ENCODE measurements at places on chromosomes 13 and 19.

GRCh38 chr13:73075546-73075945, 16.7 kb downstream of the KLF5 start:
- no peak for DNase-seq

GRCh38 chr19:7516333-7516732, 430 bp downstream of the ZNF358 start:
- DNase-seq: no peak

GRCh38 chr13:97426695-97427094, 7.3 kb upstream of the RAP2A start:
- DNase-seq: no peak

DNA sequence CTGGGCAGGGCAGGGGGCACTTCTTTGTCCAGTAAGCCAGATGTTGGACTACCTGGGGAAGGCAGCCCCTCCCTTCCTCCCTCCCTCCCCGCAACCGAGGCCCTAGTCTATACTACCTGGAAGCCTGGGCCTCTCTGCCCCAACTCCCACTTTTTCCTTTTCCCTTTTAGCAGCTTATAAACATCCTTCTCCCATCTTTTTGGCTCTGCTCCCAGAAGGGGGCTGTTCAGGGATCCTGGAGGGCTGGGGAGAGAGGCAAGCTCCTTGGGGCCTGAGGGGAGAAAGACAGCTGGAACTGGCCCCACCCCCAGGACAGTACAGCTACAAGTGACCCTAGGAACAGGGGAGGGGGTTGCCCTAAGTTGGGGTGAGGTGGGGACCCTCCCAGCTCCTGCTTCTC, 44.9 kb downstream of the LYL1 start:
- no peak for DNase-seq

GRCh38 chr13:91661692-91662490, 263.5 kb downstream of the GPC5 start:
- DNase-seq: no peak

DNA sequence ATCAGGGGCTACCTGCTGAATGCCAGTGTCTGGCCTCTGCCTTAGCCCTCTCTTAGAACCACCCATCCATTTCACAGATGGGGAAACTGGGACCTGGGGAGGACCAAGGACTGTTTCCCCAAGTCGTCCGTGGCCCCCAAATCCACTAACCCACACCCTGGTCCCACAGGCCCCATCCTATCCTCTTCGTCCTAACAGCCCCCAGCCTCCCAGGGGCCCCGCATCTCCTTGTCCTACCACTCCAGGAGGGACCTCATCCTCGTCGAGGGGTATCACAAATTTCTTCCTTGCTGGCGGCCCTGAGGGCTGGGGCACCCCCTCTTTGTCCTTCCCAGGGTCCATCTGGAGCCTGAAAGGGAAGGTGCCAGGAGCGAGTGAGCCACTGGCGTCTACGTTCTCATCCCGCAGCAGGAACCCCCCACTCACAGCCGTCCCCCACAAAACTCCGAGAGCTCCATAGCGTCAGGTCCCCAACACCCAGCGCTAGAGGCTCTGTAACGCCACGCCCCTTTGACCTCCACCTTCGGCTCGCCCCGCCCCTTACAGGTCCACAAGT, 606 bp downstream of the ERCC1 start:
- no peak for DNase-seq

DNA sequence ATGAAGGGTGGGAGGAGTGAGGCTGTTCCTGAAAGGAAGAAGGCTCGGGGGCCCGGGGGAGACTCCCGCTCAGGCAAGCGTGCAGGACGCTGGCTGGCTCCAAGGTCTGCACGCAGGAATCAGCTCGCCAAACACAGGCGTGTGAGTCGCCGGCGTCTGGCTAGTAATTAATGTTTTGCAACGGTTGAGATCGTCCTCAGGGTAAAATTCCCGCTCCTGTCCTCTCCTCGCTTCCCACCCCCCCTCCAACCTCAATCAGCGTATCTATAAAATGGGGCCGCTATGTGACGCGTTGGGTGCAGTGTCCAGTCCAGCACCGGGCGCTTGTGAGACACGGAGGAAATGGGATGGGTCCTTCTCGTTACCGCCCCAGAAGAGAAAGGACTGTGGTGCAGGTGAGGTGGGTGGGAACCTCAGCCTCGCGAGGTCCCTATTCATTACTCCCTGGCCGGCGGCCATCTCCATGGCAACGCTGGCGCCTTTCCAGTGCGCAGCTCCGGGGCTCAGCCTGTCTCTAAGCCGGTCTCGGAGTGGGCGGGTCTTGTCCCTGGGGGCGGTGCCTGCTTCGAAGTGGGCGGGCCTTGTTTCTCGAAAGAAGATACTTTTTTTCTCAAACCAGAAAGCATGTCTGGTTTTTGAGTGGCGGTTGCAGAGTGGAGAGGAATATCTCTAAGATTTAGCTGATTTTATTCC, 6.5 kb upstream of the ZNF579 start:
- no peak for DNase-seq

GRCh38 chr19:32580901-32581704, at the start of gene PDCD5:
Gene PDCD5, plus strand, starts transcription at chr19:32581190. Its CDS starts 72 bp downstream, at chr19:32581262.
- DNase-seq: peak; percentile 10

DNA sequence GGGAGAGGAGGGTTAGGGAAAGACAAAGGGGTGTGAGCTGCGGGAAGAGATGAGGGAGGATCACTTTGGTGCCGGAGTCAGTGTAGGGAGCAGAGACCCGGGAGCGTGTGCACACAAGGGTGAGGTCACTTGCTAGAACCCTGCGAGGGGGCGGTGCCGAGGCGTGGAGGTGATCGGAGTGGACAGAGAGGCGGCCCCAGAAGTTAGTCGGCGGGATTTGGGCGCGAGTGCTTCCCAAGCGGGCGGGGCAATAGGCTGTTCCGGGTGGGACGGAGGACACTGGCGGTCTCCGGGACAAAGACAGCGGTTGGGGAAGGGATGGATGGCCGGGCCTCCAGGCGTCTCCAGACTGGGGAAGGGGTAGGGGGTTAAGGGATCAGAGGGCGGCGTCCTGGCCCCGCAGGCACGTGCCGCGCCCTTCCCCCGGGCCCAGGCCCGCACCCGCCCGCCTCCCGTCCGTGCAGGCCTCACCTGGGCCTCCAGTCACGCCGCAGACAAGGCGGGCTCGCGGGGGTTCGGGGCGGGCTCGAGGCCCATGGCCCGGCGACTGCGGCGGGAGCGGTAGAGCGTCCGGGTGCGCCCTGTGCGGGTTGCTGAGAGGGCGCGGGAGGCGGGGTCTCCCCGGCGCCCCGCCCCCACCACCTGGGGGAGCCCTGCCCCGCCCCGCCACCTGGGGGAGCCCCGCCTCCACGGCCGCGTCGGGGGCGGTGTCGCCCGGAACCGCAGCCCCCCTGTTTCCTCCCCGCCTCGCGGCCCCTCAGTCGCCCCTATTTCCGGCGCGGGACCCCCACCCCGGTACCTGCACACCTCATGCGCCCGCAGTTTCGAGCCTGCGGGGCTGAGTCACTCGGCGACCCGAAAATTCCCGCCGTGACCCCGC, at the start of gene LPAR2:
Gene LPAR2 (minus strand): TSS at position 600 of the 880 bp plus-strand sequence. CDS start 945 bp downstream, outside the sequence.
- DNase-seq: no peak

DNA sequence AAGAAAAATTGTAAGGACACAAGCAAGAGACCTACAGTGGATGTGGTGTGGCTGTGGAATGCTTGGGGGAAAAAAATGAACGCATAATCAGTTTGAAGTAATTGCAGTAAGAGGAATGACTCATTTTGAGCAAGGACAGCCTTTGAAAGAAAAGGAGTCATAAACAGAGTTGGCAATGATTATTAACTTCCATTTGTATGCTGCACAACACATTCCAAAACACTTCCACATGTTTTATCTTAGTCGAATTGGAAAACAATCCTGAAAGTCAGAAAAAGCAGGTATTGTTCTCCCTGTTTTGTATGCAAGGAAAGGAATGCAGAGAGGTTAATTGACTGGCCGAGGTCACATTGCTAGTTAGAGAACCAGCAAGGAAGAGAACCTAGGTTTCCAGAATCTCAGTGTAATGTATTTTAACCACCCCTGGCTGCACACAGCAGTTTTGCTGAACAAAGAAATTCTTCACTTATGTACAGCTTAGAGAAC, 630.0 kb upstream of the MIR17HG start:
- no peak for DNase-seq

DNA sequence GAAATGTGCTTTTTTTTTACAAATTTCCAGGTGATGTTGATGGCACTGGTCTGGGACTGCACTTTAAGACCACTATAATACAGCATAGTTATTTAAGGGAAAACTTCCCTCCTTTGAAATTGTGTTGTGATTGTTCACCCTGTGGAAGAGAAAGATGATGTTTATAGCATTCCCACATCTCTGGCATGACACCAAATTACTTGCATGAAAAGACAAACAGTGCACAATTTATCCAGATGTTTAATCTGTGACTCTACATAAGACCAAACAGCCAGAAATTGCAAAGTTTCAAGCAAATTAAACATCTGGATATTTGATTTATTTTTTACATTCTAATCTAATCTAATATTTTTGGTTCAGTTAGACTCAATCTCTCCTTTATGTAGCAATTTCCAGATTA, 51.6 kb downstream of the UFM1 start:
- DNase-seq: no peak

DNA sequence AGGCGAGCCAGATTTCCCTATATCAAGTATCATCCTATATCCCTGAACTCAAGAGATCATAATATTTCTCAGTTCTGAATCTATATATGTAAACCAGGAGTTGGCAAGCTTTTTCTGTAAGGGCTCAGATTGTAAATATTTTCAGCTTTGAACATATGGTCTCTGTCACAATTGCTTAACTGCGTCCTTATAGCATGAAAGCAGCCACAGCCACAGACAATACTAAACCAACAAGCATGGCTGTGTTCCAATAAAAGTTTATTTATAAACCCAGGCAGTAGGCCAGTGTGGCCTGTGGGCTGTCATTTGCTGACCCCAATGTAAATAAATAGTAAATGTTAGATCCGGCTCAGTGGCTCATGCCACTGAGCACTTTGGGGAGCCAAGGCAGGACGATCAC, 12.2 kb upstream of the MYH14 start:
- DNase-seq: no peak

DNA sequence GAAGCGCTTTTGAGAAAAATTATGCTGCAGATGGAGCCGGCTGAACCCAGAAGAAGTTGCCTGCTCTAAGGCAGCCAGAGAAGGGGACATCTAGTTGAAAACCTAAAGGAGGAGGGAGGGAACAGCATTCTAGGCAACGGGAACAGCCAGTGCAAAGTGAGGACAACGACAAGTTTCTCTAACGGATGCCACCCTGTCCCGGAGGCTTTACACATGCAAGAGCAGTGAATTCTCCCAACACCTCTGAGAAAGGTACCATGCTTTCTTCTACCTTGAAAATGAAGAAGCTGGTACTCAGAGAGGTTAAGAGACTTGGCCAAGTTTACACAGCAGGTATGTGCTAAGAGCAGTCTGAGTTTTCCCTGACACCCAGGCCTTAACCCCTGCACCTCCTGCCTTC, 5.9 kb downstream of the IFNL3 start:
- DNase-seq: no peak

GRCh38 chr13:33550276-33550675, 264.7 kb upstream of the STARD13 start:
- no peak for DNase-seq

DNA sequence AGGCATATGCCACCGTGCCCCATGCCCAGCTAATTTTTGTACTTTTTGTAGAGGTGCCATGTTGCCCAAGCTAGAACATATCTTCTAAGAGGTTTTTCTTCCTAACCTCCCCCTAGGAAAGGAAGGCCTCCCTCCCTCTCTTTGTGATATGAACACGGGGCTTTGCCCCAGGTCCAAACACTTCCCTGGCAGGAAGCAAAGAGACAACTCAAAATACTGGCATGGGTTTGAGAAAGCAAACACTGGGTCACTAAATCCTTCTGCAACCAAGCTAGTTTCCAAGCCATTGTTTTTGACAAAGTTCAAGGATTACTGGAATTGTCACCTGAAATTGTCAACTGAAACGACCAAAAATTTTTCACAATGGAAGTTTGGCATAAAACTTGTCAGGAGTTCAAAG, 8.8 kb downstream of the CC2D1A start:
- DNase-seq: no peak

All from AG04449 (cell line).